ENCODE measurements at places on chromosomes 1 and 21. TPM values are rescaled to one million over a fixed set of nuclear protein-coding genes. Genes with fewer than 3 reads are reported as not detected.

- no peak for DNase-seq
These were observed 14.4 kb upstream of the IFI6 start for GRCh38 chr1:27686223-27686990.

DNA sequence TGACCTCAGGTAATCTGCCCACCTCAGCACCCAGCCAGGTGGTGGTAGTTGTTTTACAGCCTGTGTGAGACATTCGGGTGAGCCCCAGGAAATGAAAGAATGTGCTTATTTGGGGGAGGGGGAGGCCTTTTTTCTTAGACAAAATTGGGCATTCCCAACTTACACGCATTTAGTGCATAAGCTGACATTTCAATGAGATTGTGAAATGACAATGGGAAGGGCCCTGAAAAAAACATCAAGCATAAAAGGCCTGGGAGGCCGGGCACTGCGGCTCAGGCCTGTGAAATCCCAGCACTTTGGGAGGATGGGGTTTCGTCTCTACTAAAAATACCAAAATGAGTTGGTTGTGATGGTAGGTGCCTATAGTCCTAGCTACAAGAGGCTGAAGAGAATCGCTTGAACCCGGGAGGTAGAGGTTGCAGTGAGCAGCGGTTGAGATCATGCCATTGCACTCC is 5.0 kb downstream of the GAS5 start:
- no peak for DNase-seq

GRCh38 chr1:113530021-113530420 is 139.7 kb downstream of the MAGI3 start:
- DNase-seq, result no peak

DNA sequence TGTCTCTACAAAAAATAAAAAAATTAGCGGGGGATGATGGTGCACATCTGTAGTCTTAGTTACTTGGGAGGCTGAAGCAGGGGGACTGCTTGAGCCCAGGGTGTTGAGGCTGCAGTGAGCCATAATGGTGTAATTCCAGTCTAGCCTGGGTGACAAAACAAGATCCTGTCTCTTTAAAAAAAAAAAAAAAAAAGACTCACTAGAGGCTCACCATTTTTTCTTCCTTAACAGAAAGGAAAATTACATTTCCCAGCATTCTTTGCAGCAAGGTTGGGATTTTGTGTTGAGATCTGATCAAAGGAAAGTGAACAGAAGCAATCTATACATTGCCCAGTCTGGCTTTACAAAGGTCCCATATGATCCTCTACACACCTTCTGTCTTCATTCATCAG is 21.5 kb downstream of the GFI1 start:
- DNase-seq, result no peak

- no peak for DNase-seq
These were observed 869.1 kb downstream of the KCNT2 start for GRCh38 chr1:195738966-195739650.

DNA sequence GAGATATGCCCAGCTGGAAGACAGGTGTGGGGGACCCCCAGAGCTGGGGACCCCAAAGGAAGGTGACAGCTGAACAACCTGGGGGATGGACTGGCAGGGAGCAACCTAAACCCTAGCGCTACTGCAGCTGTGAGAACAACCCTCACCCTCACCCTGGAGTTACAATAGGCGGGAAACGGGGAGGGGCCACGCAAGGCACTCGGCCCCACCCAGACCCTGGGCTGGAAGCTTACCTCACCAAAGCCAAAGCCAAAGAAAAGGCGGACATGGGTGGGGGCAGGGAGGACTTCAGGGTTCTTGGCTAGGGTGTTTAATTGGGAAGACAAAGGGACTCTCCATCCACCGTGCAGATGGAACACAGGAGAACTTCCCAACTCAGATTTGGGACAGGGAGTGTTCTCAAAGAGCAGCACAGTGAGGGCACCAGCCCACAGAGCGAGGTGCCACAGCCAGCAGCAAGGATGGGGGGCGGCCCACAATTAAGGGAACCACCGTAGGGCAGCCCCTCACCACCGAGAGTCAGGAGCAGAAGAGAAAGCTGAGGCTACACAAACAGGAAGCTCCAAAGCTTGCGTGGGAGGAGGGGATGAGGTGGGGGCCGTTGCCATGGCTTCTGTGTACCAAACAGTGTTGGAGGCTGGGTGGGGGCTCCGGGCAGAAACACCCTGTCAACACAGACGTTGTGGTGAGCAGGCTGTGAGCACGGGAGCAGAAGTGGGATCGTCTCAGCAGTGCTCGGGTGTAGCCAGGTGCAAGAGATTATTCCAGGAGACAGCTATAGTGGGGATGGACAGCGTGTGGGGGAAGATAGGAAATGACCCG is 1.9 kb downstream of the TAGLN2 start:
- DNase-seq, result peak; percentile 95

GRCh38 chr1:94772845-94773244 is 47.3 kb upstream of the SLC44A3 start:
- no peak for DNase-seq

GRCh38 chr1:216750031-216750627 is 26.9 kb upstream of the ESRRG start:
- no peak for DNase-seq

DNA sequence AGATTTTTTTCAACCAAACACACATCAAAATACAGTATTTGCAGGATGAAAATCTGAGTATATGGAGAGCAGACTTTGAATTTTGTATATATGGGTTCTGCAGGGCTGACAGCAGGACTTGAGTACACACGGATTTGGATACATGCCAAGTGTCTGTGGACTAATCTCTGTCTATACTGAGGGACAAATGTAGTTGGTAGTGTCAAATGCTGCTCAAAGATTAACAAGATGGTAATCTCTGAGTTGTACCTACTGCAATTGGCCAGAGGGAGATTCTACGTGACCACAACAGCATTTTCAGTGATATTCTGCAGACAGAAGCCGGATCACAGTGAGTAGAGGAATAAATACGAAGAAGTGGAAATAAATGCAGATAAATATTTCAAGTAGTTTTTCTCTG is 43.4 kb downstream of the SHCBP1L start:
- DNase-seq, result no peak

DNA sequence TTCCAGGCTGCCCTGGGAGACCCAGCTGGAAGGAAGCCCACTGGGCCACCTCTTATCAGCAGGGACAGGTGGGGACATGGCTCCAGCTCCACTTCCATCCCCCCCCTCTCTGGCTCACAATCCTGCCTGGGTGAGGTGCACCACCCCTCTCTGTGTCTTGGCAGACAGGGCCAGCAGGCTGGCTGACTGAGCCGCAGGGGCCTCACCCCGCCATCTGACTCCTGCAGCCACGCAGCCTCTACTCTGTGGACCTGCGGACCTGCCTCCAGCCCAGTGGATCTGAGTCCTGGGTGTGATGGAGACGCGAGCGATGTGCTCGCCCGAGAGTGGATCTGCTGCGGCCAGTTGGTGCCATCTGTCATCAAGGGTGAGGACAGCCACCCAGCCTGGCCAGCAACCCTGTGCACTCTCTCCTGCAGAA is 30.1 kb downstream of the RCC2 start:
- DNase-seq, result no peak

- DNase-seq, result no peak
These were observed 34.4 kb downstream of the MAP3K21 start for GRCh38 chr1:233361876-233362275.

GBP5 gene
- 0.37 TPM for total RNA-seq

GRCh38 chr21:42645211-42646075 is 8.0 kb upstream of the PDE9A start:
- no peak for DNase-seq

GRCh38 chr1:172002725-172003345 is 161.5 kb downstream of the DNM3 start:
- DNase-seq, result no peak
